ENCODE measurements at places on chromosomes 3 and 15.

- no peak for DNase-seq
Measured at GRCh38 chr3:38455639-38456430, 2.1 kb downstream of the ACVR2B start.

GRCh38 chr15:101382544-101382943, 87.5 kb upstream of the SNRPA1 start:
- no peak for DNase-seq

DNA sequence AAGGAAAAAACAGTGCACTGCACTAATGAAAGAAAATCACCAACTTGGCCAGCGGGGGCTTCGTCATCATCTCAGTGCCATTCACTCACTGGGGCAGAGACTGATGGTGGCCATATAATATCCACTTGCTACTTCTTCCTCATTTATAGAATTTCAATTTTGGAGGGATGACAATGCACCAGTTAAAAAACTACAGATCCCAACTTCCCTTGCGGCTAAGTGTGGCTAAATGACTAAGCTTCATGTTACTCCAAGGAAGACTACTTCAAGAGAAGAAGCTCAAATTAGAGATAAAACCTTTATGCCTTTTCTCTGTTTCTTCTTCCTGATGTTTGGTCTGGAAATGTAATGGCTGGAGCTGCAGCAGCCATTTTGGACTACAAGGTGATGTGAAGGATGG, 38.8 kb downstream of the NGLY1 start:
- no peak for DNase-seq

DNA sequence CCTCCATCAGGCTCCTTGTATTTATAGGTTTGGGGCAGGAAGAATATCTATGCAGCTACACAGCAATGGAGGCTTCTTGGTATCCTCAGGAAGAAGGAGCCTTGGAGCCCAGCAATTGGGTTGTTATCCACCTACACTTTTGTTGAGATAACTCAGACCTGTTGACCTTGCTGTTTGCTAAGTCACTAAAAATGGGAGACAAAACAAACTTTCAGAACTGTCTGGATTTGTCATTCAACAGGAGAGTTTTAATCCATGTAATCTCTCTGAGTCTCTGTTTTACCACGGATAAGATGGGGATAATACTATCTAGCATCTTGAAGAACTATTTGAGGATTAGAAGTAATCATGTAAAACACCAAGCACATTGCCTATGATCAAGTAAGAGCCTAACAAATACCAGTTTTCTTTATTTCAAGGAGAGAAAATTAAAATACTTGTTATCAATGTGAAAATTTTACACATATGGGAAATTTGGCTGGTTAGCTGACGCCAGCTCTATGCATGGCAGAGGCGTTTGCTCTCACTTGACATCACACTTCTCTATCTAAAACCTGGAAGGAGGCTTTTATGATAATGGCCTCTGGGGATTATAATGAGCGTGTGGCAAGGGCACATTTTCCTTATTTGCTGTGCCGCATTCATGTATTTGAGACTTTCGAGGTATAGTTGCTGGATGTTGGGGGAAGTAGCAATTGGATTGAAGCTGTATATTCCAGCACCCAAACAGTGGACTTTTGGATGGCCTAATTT, 215.6 kb downstream of the PDCD6IP start:
- DNase-seq, result no peak

DNA sequence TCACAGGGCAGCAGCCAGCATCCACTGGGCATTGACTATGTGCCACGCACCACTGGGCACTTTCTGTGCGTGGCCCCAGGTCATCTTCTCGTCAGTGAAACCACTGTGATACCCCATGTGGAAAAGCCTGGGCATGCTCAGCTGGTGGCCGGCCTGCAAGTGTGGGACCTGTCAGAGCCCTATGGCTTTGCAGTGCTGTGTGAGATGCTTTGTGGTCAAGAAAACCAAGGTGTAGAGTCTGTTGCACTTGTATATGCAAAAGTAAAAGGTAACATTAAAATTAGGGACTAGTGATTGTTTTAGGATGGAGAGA, 69.5 kb downstream of the PGPEP1L start:
- DNase-seq, result no peak
